ENCODE measurements at places on chromosomes 1 and 21.

GRCh38 chr21:15134701-15135470, 70.1 kb upstream of the NRIP1 start:
- no peak for DNase-seq

- DNase-seq: peak; percentile 39
These were observed 39.7 kb upstream of the JUN start for GRCh38 chr1:58823481-58824010.

- DNase-seq: no peak
These were observed 52.5 kb downstream of the SELENOF start for GRCh38 chr1:86861424-86861823.

GRCh38 chr1:27934818-27935549, at the start of gene SMPDL3B:
TSS of gene SMPDL3B (plus strand) at chr1:27935000. CDS start at chr1:27935184, 184 bp downstream.
- no peak for DNase-seq

DNA sequence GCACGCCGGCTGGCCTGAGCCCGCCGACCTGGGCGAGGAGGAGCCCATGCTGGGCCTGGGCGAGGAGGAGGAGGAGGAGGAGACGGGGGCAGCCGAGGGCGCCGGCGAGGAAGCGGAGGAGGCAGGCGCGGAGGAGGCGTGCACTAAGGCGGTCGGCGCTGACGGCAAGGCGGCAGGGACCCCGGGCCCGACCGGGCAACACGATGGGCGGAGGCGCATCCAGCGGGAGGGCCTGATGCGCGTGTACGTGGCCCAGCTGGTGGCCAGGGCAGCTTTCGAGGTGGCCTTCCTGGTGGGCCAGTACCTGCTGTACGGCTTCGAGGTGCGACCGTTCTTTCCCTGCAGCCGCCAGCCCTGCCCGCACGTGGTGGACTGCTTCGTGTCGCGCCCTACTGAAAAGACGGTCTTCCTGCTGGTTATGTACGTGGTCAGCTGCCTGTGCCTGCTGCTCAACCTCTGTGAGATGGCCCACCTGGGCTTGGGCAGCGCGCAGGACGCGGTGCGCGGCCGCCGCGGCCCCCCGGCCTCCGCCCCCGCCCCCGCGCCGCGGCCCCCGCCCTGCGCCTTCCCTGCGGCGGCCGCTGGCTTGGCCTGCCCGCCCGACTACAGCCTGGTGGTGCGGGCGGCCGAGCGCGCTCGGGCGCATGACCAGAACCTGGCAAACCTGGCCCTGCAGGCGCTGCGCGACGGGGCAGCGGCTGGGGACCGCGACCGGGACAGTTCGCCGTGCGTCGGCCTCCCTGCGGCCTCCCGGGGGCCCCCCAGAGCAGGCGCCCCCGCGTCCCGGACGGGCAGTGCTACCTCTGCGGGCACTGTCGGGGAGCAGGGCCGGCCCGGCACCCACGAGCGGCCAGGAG, 7.2 kb upstream of the IBA57 start:
- DNase-seq: no peak

DNA sequence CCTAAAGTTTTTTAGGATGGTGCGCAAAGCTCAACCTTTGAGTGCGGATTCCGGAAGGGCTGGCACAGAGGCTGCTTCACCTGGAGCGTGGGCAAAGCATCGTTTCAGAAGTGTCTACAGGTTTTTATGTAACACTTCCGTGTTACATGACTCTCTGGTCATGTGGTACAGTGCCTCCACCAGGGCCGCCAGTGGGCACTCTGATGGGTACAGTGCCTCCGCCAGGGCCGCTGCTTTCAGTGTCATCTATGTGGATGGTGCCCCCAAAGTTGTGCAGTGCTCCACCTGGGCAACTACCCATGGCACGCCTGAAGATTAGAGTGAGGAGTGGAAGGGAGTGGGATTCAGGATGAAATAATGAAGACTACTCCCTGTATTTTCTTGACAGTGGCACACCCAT, 101.4 kb upstream of the C1orf174 start:
- no peak for DNase-seq

DNA sequence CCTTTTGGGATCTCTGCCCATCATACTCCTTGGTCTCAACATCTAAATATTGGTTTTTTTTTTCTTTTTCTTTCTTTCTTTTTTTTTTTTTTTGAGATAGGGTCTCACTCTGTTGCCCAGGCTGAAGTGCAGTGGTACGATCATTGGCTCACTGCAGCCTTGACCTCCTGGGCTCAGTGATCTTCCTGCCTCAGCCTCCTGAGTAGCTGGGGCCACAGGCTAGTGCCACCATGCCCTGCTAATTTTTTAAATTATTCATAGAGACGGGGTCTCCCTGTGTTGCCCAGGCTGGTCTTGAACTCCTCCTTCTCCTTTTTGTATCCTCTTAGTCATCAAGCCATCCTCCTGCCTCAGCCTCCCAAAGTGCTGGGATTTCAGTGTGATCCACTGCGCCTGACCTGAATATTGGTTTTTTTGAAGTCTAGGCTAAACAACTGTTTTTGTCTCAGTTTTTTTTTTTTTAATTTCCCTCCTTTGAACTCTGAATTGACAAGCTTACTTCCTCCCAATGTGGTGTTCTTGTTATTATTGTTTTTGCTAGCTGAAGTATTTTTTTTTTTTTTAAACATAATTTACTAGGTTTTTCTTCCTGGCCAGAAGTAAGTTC, 30.9 kb downstream of the MAPKAPK2 start:
- no peak for DNase-seq

- DNase-seq: no peak
These were observed 126.9 kb upstream of the SLC35F3 start for GRCh38 chr1:233777566-233777965.

GRCh38 chr1:229117664-229118300, 153.1 kb upstream of the RAB4A start:
- DNase-seq: no peak

DNA sequence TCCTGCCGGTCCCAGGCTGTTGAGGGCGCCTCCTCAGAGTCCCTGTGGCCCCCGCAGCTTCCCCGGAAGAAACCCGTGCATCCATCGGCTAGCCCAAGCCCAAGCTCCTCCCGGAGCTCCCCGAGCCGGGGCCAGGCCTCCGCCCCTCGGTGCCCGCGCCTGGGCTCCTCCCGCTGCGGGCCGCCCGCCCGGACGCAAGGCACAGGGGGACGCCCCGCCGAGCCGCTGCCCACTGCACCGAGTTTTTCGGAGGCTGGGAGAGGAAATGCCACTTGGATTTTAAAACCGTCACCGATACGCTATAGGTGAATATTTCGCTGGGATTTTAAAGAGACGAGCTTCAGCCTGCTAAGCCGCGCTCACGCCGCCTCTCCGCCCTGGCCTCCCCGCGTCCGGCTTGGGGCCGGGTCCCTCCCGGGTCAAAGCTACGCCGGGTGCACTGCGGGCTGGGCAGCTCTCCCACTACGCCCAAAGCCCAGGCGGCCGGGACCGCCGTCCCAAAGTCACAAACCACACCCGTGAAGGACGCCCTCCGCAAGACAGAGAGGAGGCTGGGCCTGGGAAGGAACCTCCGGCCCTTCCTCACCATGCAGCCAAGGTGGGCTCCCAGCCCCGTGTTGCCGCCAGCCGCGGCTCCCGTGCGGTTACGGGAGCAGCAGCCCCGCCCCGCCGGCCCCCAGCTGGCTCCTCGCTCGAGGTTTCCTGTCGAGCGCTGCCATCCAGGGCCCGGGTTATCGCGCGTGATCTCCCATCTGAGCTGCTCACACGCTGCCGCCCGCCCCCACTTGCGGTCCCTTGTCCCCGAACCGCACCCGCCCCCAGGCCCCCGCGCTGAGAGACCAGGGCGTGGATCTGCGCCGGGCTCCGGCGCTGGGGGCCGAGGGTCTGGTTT, 63.2 kb downstream of the CD247 start:
- no peak for DNase-seq

DNA sequence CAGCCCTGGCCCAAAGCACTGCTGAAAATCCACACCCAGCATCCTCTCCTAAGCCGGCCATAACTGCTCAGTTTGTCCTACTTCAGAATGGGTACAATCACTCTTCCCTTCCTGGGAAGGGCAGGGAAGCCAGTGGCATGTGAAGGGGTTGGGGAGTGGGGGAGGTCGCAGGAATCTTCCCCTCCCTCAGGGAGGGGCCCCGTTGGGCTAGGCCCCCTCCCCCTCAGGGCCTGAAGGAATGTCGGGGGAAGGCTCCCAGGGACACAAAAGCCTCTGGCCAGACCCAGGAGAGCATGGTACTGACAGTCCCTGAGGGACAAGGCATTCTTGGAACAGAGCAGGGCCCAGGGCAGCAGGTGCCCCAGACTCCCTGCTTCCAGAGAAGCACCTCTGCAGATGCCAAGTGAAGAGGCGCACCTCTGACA, 1.2 kb downstream of the ELOVL1 start:
- DNase-seq: no peak

DNA sequence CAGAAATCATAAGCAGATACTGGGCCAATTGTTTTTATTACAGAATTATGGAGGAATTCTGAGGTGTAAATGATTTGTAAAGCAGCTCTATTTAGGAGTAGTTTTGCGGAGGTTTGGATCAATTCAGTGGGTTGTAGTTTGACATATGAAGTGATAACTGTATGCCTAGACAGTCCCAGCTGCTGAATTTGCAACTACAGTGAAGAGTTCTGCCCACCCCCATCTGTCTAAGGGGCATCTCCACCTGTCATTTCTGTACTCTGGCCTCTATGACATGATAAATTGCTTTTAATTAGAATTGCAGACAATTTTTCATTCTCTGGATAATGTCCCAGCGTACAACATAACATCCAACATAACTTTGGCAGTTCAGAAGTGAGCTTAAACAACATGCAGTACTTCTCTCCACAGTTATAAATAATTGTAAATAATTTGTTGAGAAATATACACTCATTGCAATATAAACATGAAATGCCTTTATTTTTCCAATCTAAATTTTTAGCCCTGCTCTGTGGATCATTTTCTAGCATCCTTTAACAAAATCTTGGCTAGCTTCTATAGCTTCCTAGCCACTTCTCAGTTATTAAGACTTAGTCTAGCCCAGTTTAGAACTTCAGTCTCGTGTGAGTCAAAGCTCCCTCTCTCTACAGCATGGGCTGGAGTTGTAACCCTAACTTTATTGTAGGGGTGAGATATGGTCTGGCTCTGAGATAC, 52.3 kb downstream of the PDE4B start:
- DNase-seq: no peak

GRCh38 chr1:245434280-245434679, 279.5 kb downstream of the KIF26B start:
- DNase-seq: no peak

- no peak for DNase-seq
These were observed 70.0 kb downstream of the SCCPDH start for GRCh38 chr1:246794048-246794827.

- no peak for DNase-seq
These were observed 53.6 kb downstream of the RHBG start for GRCh38 chr1:156422602-156423091.

DNA sequence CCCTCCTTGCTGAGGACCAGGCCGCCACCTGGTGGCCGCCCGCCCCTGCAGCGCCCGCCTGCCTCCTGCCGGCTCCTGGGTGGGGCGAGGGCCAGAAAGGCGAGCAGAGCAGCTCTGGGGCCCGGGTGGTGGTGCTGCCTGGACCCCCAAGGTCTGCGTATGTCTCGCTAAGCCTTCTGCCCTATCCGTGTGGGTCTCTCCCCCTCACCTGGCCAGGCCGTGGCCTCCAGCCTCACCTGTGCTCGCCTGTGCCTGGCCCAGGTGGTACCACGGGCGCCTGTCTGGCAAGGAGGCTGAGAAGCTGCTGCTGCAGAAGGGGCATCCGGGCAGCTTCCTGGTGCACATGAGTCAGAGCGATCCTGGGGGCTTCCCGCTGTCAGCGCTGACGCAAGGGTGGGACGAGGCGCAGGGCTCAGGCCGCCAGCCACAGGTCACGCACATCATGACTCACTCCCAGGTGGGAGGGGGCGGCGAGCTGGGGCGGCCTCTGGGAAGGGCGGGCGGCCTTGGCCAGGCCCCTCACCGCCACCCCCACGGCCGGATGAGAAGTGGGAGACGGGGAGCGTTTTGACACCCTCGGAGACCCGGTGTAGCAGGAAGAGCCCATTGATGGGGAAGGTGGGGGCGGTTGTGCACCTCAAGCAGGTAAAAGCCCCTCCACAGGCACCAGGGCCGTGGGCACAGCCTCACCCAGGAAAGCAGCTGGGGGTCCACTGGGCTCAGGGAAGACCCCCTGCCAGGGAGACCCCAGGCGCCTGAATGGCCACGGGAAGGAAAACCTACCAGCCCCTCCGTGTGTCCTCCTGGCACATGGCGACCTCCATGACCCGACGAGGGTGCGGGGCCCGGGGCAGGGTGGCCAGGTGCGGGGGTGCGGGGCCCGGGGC, 9.9 kb downstream of the RNF223 start:
- peak; percentile 42 for DNase-seq

- no peak for DNase-seq
These were observed 1.5 kb downstream of the THEMIS2 start for GRCh38 chr1:27873671-27874384.

GRCh38 chr1:22404486-22404885, 47.2 kb upstream of the ZBTB40 start:
- no peak for DNase-seq

- no peak for DNase-seq
These were observed 34.7 kb downstream of the LRRC8D start for GRCh38 chr1:89855413-89856123.

- DNase-seq: no peak
These were observed 138.5 kb downstream of the SLC45A1 start for GRCh38 chr1:8456308-8456912.

GRCh38 chr21:43927591-43928221, 62.7 kb downstream of the AGPAT3 start:
- DNase-seq: no peak

DNA sequence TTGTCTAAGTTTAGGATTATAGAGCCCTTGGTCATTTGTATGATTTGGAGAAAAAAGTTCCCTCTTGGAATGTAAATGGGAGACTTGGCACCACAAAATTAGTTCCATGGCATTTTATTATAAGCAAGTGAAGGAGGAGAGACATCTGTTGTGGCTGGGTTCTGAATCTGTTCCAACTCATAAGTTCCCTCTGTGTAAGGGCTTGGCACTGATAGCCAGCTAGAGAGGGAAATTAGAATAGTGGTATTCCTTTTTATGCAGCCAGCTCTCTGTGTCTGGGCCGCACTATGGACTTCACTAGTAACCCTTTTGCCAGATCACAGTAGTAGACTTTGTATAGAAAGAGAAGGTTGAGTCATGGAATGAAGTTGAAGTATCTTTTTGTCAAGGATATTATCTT, 31.1 kb downstream of the GNAI3 start:
- no peak for DNase-seq

- DNase-seq: no peak
These were observed 208.8 kb downstream of the GPR52 start for GRCh38 chr1:174656409-174657059.

DNA sequence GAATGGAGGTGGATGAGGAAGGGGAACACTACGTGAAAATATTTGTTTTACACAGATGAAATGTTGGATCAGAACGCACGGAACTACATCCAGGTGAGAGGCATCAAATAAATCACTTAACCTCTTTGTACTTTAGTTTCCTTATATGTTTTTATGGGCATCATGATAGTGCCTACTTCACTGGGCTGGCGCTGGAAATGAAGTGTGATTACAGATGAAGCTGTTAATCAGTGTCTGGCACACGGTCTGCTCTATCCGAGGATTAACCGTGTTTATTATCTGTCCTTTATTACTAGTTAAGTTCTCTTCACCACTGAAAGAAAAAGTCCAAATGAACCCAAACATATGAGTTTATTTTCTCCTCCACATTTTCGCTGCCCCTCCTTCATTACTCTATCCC, 96.0 kb upstream of the TRABD2B start:
- no peak for DNase-seq

- DNase-seq: peak; percentile 86
These were observed 99.0 kb upstream of the WLS start for GRCh38 chr1:68331117-68331865.

GRCh38 chr1:11858968-11859871, 475 bp upstream of the NPPB start:
- DNase-seq: no peak

- DNase-seq: no peak
These were observed 157.7 kb downstream of the SLC35F3 start for GRCh38 chr1:234062166-234062565.

- DNase-seq: no peak
These were observed 131.4 kb downstream of the MRPS6 start for GRCh38 chr21:34204481-34205439.

Data from AG09309 (cell line).